Caki2 (cell line): ENCODE measurements at places on chromosomes 5 and 9. TPM values are rescaled to one million over a fixed set of nuclear protein-coding genes. Genes with fewer than 3 reads are reported as not detected.

DNA sequence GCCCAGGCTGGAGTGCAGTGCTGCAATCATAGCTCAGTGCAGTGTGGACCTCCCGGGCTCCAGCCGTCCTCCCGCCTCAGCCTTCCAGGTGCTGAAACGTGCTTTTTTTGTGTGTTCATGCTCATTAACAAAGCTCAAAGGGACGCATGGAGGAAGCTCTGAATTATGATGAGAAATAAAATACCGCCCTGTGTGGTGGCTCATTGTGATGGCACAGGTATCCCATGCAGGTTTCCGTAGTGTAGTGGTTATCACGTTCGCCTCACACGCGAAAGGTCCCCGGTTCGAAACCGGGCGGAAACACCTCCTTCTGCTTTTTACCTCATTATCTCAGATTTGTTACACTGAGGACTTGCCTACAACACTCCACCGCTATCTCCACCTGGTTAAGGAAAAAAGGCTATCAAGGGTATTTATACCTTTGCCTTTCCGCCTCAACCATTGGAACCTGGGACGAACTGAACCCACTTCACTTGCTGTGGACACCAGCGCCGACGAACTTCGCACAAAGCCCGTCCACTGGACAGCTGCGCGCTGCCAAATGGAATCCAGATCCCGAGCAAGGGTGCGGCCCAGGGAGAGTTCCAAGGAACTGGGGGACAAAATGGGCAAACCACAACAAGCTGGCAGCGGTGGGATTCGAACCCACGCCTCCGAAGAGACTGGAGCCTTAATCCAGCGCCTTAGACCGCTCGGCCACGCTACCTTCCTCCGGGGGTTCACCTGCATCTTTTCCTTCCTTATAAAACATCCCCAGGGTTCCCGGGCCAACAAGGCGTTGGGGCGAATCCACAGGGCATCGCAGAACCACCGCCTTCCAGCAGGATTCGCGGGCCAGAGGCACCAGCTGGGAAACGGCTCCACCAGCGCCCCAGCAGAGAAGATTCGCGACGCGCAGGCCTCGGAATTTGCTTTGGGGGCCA lies 26.3 kb downstream of the OR2V2 start:
- DNase-seq: peak; percentile 79

DNA sequence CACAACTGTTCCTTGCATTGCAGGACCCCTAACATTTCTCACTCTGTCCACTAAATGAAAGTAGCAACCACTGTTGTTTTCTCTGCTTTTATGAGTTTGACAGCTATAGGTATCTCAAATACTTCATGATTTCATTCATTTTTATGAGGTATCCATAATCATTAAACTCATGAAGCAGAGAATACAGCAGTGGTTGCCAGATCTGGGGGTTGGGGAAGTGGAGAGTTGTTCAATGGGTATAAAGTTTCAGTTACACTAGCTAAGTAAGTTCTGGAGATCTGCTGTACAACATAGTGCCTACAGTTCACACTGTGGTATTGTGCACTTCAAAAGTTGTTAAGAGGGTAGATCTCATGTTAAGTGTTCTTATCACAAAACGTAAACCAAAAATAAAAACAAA lies 23.4 kb upstream of the CAMK4 start:
- no peak for DNase-seq

DNA sequence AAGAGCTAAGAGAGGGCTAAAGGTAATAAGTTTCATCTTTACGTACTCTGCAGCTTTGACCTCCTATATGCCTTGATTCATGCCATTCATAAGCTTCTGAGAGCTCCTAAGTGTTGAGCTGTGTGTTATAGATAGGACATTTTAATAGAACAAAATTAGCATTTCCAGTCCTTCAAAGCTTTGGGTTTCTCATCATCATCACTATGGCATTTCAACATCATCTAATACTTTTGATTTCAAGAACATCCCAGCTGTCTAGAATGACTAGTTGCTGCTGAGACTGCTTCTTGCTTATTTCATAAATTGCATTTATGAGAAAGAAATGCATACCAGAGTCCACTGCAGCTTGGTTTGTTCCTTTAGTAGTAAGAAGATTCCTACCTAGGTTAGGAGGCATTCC lies 201.7 kb downstream of the SGCD start:
- no peak for DNase-seq

DNA sequence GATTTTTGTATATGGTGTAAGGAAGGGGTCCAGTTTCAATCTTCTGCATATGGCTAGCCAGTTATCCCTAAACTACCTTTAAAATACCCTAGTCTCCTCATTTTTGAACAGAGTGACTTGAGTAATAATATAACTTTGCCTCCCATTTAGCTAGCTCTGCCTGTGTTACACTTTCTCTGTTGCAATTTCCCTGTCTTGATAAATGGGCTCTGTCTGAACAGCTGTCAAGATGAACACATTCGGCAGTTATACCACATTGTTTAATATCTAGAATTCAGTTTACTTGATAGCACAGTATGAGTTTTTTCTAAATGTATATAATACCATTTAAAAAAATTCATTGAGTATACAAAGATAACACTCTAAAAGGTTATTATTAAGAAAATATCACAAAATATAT lies 562.9 kb upstream of the FTMT start:
- DNase-seq: no peak

GRCh38 chr9:109497226-109498153 lies 617 bp downstream of the PTPN3 start:
- peak; percentile 69 for DNase-seq

DNA sequence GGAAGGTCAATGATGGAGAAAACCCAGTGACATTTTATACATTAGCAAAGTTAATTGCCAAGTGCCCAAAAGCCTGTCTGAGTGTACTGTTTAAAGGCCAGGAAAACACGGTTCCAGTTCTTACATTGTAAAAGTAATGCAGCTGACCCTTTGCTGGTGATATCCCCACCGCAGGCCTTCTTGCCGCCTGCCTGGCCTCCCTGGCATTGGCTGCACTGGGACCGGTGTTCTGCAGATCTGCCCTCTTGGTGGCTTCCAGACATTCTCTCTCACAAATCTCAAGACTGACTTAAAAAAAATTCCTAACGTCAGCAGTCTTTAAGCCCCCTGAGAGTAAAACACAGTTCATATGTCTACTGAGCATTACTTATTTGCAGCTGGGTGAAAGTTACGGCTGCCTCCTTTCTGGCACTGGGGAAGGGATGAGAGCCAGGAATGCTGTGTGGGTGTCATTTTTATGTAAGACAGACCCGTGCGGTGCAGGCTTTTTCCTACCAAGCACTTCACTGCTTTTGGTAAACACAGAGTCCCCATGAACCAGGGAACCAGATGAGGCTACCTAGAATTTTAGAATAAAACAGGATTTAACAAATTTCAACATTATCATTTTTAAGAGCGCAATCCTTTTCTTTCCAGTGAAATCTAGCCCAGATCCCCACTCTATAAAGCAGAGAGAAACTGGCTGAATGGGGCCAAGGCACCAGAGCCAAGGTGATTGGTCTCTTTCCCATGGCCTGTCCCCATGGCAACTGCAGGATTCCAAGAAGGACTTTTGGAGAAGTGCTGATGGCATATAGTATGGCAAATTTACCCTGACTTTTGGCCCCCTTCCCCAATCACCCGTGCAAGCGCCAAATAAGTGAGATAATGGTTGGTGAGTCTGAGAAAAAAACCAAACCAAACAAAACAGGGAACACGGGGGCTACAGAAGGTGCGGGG lies 80.8 kb downstream of the LMNB1 start:
- no peak for DNase-seq

GRCh38 chr5:124438903-124439281 lies 307.5 kb downstream of the ZNF608 start:
- DNase-seq: no peak

DNA sequence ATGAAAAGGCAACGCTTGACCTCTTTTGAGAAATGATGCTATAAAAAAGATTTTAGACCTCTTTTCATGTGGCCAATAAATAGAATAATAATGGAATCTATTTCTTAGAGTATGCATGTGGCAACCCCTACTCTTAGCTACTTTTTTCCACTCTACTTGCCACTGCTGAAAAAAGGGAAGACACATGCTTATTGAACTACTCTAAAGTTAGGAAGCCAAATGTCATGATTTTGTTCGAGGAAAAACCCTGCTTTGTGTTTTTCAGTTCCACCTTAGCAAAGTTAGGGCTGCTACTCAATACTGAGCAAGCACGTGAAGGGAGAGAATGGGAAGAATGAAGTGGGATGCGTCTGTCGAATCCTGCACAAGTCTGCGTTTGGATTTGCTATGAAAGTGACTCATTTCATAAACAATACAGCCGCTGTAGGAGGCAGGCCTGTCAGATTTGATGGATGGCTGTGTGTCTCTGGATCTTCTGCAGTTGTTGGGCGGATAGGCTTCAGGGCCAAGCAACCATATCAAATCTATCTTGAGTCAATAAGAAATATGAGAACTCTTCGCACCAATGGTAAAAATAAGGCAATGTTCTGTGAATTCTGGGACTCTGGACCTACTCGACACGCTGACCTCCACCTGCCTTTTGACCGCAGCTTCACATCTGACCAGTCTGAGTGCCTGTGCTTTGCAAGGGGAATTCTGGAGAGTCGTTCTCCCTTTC lies 333.6 kb downstream of the PIK3R1 start:
- DNase-seq: peak; percentile 99

DNA sequence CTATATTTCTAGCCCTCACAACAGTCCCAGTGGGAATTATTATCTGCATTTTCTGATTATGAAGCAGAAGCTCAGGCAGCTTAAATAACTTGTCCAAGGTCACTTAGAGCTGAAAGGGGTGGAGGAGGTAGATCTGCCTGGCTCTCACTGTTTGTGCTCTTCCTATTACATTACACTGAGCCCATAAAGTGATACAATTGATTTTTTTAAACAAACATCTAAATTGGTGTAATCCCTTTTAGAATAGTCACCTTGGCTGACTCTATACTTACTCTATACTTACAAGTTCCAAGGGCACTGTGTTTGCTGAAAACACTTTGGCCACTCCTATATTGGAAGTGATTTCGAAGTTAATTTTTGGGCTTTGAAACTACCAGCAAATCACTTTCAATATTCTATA lies 144.7 kb downstream of the APBA1 start:
- no peak for DNase-seq

GRCh38 chr9:4276856-4277255 lies 23.0 kb downstream of the GLIS3 start:
- DNase-seq: no peak

- DNase-seq: no peak
Observed at GRCh38 chr5:75040973-75041372, 11.4 kb downstream of the GCNT4 start.

DNA sequence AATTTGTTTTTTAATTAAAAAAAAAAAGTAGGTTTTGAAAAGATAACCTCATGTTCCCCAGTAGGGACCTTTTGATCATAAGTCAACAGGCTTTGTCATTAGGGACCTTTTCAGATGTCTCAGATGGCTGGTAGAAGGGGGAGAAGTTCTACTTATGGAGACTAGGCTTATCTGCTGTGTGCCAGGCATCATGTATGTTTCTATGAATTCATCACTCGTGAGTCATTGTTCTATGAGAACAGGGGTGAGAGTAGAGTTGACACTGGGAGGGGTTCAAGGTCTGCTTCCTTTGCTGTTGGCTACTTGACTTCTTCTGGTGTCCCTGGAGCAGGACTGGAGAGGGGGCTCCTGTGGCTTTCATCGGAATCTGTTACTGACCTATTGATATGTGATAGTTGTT lies 138.8 kb downstream of the KDM4C start:
- no peak for DNase-seq

DNA sequence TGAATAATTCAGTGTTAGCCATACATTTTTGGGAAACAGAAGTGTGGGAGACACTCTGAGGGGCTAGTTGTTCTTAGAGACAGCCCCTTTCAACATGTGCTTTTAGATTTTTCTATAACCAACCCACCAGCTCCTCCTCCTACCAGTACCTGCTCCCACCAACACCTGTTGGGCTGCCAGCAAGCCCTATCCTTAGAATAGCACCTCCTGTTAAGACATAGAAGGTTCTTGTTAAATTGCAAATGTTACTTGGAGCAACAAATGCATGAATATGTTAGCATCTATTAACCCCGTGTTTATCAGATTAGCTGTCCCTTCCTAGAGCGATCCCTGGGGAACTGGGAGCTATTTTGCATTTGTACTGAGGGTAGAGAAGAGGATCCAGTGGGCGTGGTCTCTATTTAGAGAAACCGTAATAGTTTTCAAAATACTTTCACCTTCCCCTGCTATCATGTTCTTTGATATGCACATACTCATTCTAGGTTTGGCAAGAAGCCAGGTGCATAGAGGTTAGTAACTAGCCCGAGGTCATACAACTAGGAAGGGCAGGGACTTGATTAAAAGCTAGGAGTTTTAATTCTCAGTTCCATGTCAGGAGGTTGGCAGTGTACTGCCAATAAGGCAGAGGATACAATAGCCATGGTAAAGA lies 334.4 kb downstream of the KCTD16 start:
- DNase-seq: no peak

DNA sequence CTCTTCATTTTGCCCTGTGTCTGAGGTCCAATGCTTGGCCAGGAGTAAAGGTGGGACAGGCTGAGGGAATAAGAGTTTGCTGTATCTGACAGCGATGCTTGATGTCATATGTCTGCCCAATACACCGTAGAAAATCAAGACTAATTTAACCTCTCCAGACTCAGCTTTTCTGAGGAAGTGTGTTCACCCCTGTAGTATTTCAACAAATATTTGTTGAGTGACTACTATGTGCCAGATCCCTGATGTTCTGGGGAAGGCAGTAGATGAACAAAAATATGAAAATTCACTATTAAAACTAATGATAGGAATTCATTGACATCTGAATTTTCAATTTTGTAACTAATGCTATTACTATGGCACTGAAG lies 489.7 kb downstream of the EBF1 start:
- no peak for DNase-seq

GRCh38 chr9:111076042-111076441 lies 37.8 kb upstream of the LPAR1 start:
- DNase-seq: no peak

GRCh38 chr9:15137089-15137488 lies 169.9 kb downstream of the TTC39B start:
- no peak for DNase-seq

- DNase-seq: no peak
Observed at GRCh38 chr5:141966275-141966962, 2.5 kb upstream of the RNF14 start.

DNA sequence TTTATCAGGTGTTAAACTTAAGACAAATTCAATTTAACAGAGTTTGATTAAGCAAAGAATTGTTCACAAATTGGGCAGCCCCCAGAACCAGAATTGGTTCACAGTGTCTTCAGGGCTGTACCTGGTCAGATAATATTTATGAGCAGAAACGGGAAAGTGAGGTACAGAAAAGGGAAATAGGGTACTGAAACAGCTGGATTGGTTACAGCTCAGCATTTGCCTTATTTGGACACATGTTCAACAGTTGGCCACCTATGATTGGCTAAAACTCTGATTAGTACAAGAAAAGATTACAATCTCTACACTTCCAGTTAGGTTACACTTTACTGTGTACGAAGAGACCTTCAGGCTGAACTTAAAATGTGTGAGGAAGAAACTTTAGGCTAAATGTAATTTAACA lies 18.7 kb downstream of the LRRC70 start:
- DNase-seq: no peak

Gene CER1
- not detected in 2 replicates for total RNA-seq

Gene OR1J2
- total RNA-seq: not detected in 2 replicates

Gene SELENOP
- not detected in 2 replicates for total RNA-seq

Gene NTRK2
- total RNA-seq: 0.54 TPM in 1 of 2 replicates, not detected in the other

Gene HRCT1
- 26.7 and 36.7 TPM in 2 replicates for total RNA-seq

Gene DDX4
- not detected in 2 replicates for total RNA-seq

Gene FSTL4
- total RNA-seq: not detected in 2 replicates

Gene SPATA31C1
- not detected in 2 replicates for total RNA-seq

Gene HTR4
- total RNA-seq: not detected in 2 replicates

Gene SHISAL2B
- not detected in 2 replicates for total RNA-seq

Gene RASGEF1C
- 0.64 TPM in 1 of 2 replicates, not detected in the other for total RNA-seq

Gene FAM81B
- total RNA-seq: not detected in 2 replicates

Gene ACSL6
- total RNA-seq: not detected in 2 replicates
